GM12865 (cell line): ENCODE measurements at places on chromosomes 7 and 10.

DNA sequence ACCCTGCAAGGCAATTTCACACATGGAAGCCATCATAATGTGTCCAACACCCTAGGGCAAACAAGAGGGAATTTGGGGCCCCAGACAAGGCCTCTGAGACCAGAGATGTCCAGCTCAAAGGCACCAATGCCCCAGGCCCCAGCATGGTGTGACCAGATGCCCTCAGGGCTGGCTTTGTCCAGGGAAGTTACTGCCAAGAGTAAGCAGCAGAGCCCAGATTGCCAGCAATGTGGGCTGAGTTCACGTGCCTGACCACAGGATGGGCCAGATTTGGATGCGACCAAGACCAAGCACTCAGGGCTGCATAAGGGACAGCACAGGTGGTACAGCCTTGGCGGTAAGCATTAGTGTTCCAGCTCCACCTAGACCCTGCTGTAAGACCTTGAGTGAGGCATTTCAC is 12.7 kb downstream of the MYOF start:
- no peak for DNase-seq

DNA sequence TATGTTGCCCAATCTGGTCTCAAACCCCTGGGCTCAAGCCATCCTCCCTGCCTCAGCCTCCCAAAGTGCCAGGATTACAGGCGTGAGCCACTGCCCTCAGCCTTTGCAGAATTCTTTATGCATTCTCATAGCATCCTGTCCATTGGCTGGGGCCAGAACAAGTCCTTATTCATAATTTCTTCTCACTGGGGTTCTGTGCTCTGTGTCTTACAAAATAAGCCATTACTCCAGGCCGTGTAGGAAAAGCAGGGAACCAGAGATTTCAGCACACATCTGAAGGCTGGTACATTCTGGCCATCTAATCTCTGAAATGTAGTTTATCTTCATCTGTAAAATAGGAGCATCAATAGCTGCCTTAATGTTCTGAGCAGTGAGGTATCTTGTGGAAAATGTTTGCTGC is 10.3 kb upstream of the OCM start:
- DNase-seq, result no peak

DNA sequence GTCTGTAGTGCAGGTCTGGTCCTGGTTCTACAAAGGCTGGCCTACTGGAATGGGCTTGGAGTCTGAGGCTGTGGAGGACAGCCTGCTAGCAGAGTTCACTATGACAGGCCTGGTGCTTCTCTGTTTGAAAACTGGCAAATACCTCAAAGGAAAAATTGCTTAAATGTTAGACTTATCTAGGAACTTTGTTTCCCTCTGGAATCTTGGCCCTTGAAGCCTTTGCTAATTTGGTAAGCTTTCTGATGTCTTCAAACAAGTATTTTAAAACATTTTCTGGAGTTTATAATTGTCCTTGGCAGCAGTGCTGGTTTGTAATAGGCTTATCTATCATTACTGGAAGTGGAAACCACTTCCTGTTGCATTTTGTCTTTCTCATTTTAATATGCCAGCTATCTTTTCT is 139.7 kb downstream of the TMEM26 start:
- no peak for DNase-seq

GRCh38 chr10:99429517-99430095 is 818 bp downstream of the GOT1 start:
- no peak for DNase-seq

DNA sequence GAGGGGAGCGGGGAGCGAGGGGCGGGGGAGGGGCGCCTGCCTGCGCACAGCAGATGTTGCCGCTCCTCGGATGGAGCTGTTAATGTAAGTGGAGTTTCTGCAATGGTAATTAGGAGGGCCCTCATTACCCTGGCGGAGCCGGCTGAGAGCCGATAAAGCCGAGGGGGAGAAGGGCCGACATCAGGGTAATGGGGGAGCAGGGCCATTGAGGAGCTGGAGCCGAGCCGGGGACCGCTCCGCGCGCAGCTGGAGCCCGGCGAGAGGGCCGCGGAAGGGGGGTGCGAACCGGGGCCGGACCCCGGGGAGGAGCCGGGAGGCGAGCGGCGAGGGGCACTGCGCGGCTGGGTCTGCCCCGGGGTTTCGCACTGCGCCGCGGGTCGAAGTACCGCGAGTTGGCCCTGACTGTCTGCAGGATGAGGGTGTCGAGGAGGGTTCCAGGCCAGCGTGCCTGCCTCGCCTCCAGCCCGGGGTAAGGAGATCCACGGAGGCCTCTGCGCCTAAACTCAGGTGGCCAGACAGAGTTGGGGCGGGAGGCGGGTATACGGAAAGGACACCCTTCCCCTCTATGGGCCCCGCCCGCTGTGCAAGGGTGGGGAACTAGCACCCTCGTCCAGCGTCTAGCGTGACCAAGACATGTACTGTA is 55.0 kb upstream of the LBX1 start:
- DNase-seq, result no peak

- DNase-seq, result no peak
These were observed 67.6 kb downstream of the CAV1 start for GRCh38 chr7:116592445-116592844.

GRCh38 chr10:17001297-17001744 is 128.3 kb downstream of the CUBN start:
- no peak for DNase-seq
